ENCODE measurements at places on chromosomes 12 and 14.

- DNase-seq: no peak
Measured at GRCh38 chr14:68714991-68715924, 77.6 kb downstream of the ZFP36L1 start.

DNA sequence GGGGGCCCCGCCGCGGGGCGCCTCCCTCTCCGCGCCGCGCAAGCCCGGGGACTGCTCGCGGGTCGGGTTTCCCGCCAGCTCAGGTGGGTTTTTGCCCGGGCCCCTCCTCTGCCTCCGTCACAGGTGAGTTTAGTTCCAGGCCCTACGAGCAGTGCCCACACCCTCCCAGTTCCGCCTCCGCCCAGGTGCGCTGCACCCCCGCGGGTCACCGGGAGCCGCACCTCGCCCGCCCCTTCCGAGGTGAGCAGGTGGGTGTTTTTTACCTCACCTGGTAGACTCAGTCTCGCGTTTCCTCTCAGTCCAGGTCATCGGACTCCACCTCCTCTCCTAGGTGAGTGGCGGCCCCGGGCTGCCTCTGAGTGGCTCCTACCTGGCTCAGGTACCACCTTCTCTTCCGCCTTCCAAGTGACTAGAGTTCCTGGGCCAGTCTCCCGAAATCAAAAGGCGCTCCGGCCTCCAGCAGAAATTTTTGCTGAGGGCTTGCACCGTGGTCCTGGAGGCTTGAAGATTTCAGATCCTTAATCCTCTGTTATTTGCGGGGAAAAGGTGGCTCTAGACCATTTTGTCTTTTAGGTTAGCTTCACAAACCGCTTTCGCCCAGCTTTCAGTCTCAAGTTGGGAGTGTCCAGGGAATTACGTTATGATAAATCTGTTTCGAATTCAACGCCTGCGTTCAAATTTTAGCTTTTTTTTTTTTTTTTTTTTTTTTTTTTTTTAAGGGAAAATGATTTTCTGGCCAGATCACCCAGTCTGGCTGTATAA is at the start of gene TMEM30B:
Gene TMEM30B (minus strand): TSS at position 153 of the 762 bp plus-strand sequence. CDS start 191 bp downstream, outside the sequence.
- no peak for DNase-seq

DNA sequence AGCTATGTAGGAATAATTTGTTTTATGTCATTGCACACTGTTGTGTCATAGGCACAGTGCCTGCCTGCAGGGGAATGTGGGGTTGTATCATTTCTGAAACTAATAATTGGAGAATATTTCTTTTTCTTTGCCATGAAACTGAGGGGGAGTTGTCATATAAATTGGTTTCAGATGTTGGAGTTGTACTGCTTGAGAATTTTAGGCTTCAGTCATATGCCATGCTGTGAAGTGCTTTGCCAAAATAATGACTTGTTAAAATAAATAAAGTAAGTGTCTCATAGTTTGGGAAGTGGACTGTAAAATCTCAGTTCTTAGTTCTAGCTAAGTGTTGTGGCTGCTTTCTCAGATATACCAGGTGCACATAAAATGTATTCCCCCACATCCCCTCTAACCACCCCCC is 116.8 kb downstream of the DAAM1 start:
- no peak for DNase-seq

DNA sequence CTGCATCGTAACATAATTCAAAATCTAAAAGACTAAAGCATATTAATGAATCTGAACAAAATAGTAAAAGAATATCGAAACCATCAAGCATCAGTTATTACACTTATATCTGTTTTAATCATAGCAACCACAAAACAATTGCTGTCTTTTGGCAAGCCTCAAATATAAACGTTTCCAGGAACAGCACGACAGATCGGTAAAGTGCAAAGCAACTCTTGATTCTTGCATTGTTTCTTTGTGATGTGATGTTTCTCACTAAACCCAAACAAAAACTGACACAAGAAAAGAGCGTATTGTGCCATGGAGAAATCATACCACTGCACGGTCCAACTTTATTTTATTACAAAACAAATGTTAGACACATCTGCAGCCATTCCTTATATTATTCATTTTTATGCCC is 9.2 kb upstream of the MYF6 start:
- no peak for DNase-seq

GRCh38 chr12:1993871-1994371 is 10.3 kb downstream of the DCP1B start:
- no peak for DNase-seq

DNA sequence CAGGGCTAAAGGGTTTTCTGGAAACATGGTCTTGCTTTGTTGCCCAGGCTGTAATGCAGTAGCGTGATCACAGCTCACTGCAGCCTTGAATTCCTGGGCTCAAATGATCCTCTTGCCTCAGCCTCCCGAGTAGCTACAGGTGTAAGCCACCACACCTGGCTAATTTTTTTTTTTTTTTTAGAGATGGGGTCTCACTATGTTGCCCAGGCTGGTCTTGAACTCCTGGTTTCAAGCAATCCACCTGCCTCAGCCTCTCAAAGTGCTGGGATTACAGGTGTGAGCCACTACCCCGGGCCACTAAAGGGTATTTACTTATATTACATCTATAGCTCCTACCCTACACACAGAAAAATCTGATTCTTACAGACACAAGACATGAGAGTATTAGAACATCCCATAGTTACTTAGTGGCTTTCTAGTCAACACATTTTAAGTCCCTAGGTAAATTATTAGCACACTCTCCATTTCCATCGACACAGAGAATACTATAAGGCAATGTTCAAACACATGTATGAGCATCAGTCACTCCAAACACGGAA is 6.2 kb upstream of the DCAF11 start:
- no peak for DNase-seq

GRCh38 chr12:51662728-51663154 is 71.7 kb downstream of the SCN8A start:
- DNase-seq: no peak

- DNase-seq: peak; percentile 9
Measured at GRCh38 chr14:20413744-20414082, 412 bp upstream of the TEP1 start.

- no peak for DNase-seq
Measured at GRCh38 chr12:50584135-50584534, 79.3 kb downstream of the DIP2B start.

GRCh38 chr12:66964629-66965028 is 285.8 kb upstream of the GRIP1 start:
- peak; percentile 11 for DNase-seq

DNA sequence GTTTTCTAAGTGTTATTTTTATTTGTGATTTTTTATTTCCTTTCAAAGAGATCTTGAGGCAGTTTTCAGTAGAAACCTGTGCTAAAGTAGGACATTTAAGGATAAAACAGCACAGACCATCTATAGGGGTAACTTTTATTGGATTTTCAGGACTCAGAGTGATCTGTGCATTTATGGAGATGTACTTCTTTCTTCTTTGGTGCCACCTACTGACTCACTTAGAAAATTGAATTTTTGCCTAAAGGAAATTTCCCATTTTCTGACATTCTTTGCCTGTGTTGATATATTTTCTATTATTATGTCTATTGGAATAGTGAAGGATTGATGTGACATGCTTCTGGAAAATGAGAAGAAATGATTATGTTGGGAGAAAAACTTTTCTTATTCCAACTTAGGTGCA is 113.0 kb downstream of the UNC79 start:
- DNase-seq: no peak

DNA sequence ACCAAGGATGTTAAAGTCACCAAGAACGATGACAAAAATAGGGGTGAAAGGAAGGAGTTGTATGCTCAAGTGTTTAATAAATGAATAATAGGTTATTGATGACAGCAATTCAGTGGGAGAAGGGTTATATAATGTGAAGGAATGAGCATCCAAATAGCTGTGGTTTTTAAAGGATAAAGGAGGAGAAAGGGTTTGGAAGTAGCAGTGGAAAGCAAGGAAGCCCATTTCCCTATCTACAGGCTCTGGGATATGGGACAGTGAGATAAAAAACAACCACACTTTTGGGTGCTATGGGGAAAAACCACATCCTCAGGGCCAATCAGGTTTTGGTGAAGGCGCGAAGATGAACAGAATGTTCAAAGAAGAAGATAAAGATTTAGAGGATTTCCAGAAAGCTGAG is 258.6 kb downstream of the ZFP36L1 start:
- no peak for DNase-seq

GRCh38 chr12:83471341-83471740 is 784.6 kb downstream of the TMTC2 start:
- DNase-seq: no peak

DNA sequence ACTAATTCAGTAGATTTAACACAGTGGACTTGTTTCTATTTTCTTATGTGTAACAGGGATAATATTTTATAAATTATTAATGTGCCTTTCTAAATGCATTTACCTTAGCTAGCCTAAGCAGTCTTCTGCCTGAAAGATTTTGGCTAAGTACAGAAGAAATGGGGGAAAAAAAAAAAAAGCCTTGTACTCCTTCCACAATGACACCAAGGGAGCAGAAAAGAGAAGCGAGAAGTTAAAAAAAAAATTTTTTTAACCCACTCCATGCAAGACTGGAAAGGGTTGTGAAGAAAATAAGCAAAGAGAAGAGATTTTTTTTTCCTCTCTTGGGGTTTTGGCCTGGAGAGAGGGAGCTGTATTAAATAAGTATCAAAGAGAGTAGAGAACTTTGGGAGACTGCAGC is 28.7 kb downstream of the NELL2 start:
- no peak for DNase-seq

DNA sequence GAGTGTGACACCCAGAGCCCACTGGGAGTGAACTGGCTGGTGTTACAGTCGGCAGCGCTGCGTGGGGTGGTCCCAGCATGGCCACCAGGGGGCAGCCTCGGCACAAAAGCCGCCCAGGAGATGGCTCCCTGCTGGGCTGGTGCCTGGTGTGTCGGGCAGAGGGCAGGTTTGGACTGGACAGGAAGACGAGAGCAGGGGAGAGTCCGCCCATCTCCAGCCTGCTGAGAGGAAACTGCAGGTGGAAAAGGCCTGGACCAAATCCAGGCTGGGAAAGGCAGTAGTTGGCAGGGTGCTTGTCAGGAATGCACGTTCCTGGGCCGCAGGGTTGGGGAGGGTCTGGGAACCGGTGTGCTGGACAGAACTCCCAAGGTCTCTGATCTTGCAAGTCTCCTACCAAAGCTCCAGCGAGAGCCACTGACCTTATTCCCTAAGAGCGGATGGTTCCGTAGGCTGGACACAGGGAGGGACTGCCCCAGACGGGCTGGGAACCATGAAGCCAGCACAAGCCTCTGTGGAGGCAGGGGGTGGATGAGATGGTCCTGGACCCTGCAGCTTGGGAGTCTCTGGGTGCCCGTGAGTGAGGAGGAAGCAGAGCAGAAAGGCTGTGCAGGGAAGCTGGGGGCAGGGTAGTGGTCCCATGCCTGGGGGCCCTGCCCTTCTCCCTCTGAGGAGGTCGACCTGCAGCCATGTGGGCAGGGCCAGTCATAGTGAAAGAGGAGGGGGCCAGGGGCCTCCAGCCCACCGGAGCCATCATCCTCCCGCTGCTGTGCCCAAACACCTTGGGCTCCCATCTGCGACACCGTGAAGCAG is 1.8 kb downstream of the AHNAK2 start:
- peak; percentile 77 for DNase-seq

DNA sequence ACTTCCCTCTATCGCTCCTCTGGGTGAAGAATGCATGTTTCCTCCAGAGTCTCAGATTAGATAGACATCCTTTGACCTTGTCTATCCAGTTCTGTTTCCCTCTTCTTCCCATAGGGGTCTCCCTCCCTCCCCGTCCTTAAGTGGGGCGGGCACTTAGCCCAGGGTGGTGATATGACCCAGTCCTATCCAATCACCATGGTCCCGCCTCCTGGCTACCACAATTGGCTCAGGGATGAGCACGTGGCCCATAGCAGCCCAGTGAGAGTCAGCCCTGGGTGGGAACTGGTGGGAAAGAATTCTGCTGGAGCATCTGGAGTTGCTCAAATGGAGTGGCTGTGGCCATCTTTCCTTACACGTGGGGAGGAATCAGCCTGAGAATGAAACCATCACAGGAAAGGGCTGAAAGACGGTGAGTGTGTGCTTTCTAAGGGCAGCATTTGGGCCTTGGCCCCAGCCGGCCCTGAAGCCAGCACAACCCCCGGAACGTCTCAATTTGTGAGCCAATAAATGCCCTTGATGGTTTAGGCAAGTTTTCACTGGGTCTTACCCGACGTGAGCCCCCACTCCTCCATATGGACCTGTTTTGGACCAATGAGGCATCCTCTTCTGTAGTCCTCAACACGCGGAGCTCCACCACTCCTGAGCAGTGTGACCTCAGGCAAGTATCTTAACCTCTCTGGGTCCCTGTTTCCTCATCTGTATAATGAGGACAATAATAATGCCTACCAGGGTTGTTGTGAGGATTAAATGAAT is 14.4 kb upstream of the MLXIP start:
- DNase-seq: no peak

GRCh38 chr14:22320362-22320750 is 268.7 kb downstream of the DAD1 start:
- DNase-seq: no peak

- DNase-seq: no peak
Measured at GRCh38 chr12:88604646-88605045, 24.4 kb upstream of the KITLG start.

DNA sequence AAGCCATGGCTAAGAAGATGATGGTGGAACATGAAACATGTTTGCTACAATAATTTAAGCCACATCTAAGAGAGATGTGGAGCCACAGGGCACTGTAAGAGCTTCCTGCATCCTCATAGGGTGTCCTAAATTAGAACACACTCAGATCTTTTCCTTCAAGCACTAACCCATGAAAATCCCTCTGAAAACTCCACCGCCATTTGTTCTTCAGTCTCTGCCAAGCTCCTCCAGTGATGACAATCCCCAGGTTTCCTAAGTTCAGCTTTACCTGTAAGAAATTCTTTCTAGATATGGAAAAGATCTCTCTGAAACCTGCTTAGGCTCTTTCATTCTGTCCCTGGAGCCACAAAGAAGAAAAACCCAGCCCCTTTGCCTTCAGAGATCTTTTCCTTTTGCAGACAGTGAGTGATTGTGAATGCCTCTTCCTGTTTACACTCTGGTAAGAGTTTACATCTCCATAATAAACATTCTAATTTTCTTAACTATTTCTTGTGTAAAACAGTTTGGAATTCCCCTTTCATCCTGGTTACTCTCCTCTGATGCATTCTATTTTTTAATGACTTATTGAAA is 907.2 kb downstream of the VRK1 start:
- DNase-seq: no peak

DNA sequence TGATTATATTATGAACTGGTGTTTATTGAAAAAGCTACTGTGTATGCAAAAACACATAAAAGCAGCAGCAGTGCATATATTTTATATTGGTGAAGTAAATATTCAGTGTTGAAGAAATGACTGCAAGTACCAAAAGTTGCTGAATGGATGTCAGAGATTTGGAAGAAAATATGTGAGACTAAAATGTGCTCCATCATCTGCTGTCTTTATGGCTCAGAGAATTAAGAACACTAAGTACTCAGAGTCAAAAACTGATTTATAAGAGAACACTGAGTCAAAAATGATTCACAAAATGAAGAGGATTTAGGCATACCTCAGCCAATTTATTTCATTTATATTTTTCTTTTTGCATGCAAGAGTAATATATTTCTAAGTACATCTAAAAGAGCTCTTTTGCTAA is 86.3 kb upstream of the PDZRN4 start:
- DNase-seq: no peak

GRCh38 chr14:101120641-101121507 is 217.4 kb upstream of the RTL1 start:
- no peak for DNase-seq

GRCh38 chr14:76261371-76261811 is 109.7 kb downstream of the GPATCH2L start:
- no peak for DNase-seq
